ENCODE measurements at places on chromosomes 12 and 14.

- DNase-seq: no peak
Measured at GRCh38 chr12:49762468-49762847, 21.1 kb downstream of the TMBIM6 start.

GRCh38 chr14:81523016-81523415 is 10.6 kb downstream of the SEL1L start:
- no peak for DNase-seq

GRCh38 chr14:53902307-53902706 is 54.3 kb downstream of the BMP4 start:
- peak; percentile 54 for DNase-seq

- no peak for DNase-seq
Measured at GRCh38 chr14:70289138-70289537, 70.3 kb downstream of the COX16 start.

DNA sequence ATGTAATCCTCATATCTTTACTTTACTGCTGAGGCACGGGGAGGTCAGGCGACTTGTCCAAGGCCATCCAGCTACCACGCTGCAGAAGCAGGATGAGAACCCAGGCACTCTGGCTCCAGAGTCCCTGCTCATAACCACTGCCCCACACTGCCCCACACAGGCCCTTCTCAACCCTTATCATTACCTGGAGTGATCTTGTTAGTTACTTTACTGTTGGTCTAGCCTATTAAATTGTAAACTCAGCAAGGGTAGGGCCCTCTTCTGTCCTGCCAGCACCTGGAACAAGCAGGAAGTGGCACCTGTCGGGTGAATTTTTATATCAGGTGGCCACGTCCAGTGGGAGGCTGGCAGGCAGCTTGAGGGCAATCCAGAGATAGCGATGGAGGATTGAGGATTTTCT is 12.2 kb downstream of the FAIM2 start:
- DNase-seq: no peak

DNA sequence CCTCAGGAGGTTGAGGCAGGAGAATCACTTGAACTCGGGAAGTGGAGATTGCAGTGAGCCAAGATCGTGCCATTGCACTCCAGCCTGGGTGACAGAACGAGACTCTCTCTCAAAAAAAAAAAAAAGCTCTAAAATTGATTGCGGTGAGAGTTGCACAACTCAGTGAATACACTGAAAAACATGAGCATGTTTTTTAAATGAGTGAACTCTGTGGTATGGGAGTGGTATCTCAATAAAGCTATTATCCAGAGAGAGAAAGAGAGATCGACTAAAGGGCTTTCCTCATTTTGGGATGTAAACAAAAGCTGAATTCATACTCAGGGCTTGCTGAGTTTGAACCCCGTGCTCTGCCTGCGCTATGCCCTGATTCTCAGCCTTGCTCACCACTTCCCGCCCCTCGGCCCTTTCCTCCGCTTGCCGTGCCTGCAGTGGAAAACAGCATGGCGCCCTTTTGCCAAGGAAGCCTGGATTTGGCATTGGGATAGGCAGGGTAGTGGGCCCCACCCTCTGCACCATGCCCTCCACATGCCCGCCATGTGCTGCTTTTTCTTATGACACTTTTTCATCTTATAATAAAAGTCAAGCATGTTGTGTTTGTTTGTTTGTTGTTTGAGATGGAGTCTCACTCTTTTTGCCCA is 102.5 kb downstream of the LGMN start:
- DNase-seq: no peak
